ENCODE measurements at places on chromosomes 11 and 22.

GRCh38 chr22:45425101-45425500 lies 11.6 kb downstream of the RIBC2 start:
- no peak for DNase-seq

GRCh38 chr22:25762147-25762546 lies 20.2 kb downstream of the MYO18B start:
- DNase-seq, result no peak

DNA sequence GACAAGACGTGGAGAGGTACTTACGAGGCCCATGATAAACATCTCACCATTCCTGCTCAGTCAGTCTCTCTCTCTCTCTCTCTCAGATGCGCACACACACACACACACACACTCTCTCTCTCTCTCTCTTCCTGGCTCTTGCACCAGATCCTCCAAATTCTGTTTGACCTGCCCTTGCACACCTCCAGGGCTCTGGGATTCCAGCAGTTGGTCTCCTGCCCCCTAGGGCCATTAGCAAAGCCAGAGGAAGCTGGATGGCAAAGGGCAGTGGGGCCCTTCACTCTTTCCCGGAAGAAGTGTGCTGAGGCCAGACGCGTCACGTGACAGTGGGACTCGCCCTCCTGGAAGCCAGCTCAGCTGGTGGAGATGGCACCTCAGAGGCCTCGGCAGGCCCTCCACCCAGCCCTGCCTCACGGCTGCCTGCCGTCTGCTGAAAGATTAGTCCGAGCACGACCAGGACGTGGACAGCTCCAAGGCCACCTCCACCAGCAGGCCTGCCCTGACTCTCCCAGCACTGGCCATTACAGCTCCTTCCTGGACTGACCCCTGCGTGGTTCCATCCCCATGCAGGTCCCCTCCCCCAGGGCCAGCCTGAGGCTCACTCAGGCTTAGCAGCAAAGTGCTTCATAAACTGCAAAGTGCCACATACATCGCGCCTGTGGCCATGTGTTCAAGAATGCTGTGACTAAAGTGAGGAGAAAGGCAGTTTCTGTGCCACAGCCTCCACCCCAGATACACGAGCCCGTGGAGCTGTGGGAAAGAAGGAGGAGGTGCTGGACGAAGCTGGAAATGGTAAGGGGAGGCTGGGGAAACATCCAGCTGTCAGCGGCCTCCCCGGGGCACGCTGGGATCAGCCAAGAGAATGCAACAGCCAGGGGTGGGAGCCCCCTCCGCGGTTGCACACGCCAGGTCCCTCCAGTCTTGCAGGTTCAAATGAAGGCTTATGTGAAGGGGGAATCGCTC lies 3.7 kb downstream of the PDGFB start:
- DNase-seq, result no peak

GRCh38 chr11:71490044-71490730 lies 36.9 kb upstream of the KRTAP5-7 start:
- DNase-seq, result no peak

DNA sequence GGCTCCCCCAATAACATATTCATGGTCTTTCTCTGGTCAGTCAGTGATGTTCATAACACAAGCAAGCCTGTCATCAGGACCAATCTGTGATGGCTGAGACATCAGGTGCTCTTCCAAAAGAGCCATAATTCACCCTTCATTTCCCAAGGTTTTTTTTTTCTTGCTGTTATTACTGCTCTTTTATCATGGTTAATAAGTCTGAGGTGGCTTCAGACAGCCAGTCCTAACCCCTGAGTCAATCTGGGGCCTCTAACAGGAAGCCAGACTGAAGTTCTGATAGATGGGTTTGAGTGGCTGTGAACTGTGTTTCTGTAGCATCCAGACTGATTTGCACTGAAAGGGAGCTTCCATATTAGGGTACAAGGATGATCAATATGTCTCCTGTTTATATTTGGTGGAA lies 8.8 kb downstream of the EHF start:
- no peak for DNase-seq

- DNase-seq, result no peak
These were observed 6.6 kb downstream of the CARS1 start for GRCh38 chr11:3050386-3051195.

DNA sequence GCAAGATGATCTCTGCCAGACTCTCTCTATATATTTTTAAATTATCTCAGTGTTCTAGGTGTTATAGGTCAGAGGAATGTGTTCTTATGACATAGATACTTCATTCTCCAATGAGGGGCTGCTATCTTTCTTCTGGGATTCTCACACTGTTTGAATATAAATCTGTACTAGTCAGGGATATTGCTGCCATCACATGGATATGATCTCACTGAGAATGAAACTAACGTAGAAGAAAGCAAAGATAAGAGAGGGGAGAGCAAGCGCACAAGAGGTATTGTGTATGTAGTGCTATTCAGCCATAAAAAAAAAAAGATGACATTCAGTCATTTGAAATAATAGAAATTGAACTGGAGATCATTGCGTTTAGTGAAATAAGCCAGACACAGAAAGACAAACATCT lies 42.2 kb upstream of the SLC36A4 start:
- no peak for DNase-seq

GRCh38 chr11:40149721-40150120 lies 1309.7 kb downstream of the LRRC4C start:
- no peak for DNase-seq

- DNase-seq, result no peak
These were observed 14.7 kb upstream of the XBP1 start for GRCh38 chr22:28815111-28815510.

DNA sequence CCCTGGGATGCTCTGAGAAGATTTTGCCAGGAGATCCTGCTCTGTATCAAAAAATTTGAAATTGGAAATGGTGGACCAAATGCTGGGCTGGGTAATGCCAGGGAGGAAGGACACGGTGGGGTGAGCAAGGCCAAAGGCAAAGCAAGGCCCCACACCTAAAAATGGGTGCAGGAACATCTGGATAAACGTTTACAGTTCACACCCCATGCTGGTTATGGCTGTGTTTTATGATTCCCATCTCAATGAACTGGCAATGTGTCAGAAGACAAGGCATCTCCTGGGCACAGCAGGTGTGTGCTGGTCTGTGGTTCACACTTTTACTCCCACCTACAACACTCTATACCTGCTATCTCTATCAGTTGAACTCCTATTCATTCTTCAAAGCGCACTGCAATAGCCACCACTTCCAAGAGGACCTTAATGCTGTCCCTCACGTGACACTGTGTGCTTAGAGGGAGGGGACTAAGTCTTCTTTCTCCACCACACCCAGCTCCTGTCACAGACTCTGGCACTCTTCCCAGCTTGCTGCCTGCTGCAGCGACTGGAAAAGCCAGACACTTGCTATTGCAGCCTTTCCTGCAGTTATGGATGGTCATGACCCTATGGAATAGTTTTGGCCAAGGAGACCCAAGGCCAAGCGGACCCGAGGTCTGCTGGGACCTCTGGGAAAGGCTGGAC lies 277.5 kb downstream of the CTTN start:
- no peak for DNase-seq

GRCh38 chr22:43060183-43060582 lies 29.0 kb downstream of the TTLL1 start:
- DNase-seq, result no peak

- DNase-seq, result peak; percentile 27
These were observed 3.4 kb downstream of the FAM83F start for GRCh38 chr22:39997939-39998726.

DNA sequence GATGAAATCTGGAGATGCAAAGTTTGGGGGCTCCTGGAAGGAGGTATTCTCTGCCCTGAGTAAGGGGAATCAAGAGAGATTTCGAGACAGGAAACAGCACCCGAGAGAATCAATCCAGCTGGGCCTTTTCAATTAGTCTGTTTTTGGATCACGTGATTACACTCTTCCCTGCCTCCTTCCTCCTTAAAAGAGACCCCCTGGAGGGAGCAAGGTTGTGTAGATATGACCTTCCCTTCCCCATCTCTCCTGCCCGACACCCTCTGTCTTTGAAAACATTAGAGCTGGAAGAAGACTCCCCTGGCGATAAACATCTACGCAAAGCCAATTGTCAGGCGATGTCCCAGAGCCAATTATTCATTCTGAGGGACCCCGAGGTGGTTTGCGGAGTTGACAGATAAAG lies 407.9 kb downstream of the MIAT start:
- DNase-seq, result no peak

DNA sequence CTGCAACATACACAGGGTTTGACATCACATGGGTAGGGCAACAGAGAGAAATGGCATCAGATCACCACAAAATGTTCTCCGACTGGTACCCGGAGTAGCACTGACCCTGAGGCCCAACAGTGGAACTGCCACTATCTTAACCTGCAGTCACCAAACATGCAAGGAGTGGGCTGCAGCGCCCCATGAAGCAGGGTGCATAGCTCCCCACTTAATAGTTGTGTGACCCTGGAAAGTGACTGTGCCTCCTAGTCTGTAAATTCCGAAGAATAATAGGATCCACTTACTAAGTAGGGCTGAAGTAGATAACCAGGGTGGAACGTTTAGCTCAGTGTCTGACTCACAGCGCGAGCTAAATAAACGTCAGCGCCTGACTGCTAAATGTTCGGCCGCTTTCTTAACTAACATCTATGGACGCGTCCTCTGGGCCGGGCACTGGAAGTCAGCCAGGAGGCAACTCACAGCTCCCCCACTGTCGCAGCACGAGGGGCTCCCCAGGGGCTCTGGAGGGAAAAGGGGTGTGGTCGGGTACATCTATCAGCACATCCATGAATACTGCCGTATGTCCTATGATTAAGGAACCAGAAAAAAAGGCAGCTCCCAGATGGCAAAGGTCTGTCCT lies 777 bp downstream of the LTO1 start:
- DNase-seq, result no peak

DNA sequence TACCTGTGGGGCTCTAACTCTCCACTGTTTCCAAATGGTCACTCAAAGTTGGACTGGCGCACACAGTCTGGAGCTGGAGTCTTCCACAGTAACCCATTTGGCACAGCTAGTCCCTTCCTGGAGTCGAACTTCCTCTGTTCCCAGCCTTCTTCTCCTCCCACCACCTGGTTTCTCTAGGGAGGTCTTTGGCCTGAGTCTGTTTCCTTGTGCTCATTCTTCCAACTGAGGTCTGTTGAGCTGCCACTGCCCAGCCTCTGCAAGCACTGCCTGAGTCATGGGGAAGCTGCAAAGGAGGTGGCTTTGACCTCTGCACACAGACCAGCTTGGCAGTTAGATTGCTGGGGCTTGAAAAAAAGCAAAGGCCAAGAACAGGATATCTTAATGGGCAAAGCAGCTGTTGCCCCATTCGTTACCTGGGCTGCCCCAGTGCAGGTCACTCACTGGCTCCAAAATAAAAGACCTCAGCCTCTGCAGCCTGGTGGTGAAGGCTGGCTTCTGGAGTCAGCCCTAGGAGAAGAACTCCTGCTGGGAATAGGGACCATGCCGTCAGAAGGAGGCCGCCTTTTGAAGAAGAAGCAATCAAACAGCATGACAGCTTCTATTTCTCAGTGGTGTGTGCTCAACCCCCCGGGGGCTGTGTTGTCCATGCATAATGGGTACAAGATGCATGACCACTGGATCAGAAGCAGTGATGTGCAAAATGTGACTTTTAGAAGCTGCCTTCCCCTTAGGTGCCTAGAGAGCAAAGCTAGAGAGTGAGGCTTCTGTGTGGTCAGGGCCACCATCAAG lies 3.0 kb downstream of the ADAMTS15 start:
- DNase-seq, result no peak

- no peak for DNase-seq
These were observed 97.3 kb downstream of the GALNT18 start for GRCh38 chr11:11524436-11525061.

- no peak for DNase-seq
These were observed 886.3 kb downstream of the NTM start for GRCh38 chr11:132256528-132257279.

DNA sequence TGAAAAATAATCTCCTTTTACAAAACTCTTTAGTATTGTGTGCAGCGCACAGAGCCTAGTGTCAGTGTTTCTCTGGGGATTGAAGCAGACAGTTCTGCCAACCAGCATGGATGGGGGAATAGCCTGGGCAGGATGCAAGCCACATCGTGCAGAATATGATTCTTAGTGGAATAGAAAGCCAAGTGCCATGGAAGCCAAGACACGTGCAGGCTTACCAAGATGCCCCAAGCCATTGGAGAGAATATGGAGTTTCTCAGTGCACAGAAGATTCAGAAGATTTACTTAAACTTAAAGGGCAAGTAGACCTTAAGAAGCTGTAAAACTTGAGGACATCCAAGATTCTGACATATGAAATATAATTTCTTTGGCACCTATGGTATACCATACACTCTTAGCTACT lies 917.6 kb downstream of the NTM start:
- DNase-seq, result no peak

- no peak for DNase-seq
These were observed 101.1 kb downstream of the MICAL3 start for GRCh38 chr22:17922925-17923903.

- no peak for DNase-seq
These were observed 8.2 kb upstream of the TBC1D22A start for GRCh38 chr22:46754110-46754799.

DNA sequence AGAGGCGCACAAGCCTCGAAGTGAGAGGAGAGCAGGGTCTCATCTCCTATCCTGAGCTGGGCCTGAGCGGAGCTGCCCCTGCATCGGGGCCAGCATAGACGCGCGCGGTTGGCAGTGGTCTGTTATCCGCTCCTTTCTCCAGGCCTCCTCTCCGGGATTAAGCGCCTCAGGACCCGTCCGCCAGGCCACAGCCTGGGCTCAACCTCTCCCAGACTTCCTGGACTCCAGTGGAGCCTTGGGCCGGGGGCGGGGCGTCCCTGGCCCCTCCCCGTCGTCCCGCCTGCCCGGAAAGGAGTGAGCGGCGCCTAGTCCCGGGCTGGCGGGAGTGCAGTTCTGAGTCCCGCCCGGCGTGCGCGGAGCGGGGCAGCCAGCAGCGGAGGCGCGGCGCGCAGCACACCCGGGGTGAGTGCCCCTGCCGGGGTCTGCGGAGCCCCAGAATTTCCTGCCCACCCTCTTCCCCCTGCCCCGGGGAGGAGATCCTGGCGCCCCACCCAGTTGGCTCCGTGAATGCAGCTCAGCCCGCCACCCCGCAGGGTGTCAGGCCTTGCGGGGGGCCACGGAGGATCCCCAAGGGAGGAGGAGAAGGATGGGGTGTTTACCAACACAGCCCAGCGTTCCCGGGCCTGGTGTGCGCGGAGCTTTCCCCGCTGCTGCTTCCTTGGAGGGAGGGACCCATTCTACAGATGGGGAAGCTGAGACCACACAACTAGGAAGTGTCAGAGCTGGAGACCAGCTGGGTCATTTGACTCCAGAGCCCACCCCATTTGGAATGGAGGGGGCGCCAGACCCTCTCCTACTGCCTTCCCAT lies at the start of gene TCIRG1:
TCIRG1 (plus strand) TSS at position 308 of the 808 bp plus-strand sequence. CDS start 2,247 bp downstream, outside the sequence.
- no peak for DNase-seq

Data from DMS 273 treated with DMSO at 0.1 percent for 48 hours (cell line).